Right forelimb (tissue), 1 donor: ENCODE measurements at places on chromosomes 3 and 15.

GRCh38 chr3:194180570-194180969, 44.6 kb downstream of the HES1 start:
- no peak for DNase-seq

- no peak for DNase-seq
Observed at GRCh38 chr3:27208961-27209616, 160.1 kb downstream of the NEK10 start.

DNA sequence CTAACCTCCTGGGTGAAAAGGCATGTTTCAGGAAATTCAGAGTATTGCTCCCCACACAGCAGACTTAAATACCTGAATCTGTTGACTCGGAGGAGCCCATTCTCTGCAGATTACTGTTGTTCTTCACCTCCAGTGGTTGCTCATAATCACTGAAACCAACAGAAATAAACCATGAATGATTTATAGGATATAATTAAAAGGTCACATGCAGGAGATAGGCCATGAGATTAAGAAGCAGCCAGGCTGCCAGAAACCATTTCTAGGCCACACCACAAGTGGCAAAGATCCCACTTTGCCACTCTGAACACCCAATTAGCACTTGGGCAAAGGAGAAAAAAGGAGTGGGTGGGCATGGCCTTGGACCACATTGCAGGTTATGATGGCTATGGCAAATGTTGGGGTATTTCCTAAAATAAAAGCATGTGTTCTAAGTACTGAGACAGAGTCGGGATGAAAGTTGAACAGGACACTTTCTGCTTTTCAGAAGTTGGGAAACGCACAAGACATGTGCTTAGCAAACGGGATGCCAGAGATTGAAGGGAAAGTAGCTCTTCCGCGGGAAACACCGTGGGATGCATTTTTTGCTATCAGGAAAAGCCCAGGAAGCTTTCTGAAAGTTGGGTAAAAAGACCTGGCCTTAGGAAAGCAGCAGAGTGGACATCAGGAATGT, 1.5 kb downstream of the CDC25A start:
- DNase-seq = no peak

DNA sequence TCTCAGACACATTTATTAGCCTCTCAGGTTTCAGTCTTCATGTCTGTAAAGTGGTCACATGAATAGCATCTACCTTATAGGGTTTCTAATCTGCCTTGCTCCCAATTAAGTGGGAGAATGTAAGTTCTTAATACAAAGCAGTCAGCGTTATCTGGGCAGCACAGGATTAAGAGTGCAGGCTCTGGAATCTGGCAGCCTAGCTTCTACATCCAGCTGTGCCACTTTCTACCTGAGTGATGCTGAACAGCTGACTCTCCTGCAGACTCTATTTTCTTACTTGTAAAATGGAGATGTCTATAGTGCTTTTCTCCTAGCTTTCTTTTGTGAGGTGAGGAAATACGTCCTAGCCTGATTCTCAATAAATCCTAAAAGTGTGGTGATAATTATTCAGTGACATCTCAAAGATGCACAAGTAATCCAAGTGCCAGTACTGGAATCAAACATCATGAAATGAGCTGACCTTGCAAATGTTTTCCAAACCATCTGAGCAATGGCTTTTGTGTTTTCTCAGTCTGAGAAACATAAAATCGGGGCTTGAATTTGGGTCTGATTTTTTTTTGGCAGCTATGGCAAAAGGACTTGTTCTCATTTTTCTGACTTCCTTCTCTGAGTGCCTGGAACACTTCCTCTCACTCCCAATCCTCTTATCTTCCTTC, 232.2 kb upstream of the FEZF2 start:
- DNase-seq = no peak

DNA sequence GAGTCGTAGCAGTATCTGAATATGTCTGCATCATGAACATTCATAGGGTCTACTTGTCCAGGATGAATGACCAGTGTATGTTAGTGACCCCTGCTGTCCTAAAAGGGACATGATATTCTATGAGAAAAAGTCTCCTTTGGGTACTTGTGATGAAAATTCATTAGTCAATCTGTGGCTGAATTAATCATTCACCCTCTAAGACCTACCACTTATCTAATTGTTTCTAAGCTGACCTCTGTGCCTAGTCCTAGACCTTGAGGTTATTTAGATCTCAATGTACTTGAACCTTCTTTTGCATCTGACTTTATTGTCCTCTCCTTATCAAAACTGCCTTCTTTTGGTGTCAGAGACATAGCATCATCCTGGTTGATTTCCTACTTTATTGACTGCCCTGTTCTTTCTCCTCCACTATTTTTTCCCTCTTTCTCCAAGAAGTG, 799.3 kb downstream of the DIPK2A start:
- DNase-seq = no peak

- no peak for DNase-seq
Observed at GRCh38 chr3:76826861-76827260, 213.0 kb upstream of the ROBO2 start.

GRCh38 chr3:155334914-155335723, 41.6 kb upstream of the STRIT1 start:
- no peak for DNase-seq

DNA sequence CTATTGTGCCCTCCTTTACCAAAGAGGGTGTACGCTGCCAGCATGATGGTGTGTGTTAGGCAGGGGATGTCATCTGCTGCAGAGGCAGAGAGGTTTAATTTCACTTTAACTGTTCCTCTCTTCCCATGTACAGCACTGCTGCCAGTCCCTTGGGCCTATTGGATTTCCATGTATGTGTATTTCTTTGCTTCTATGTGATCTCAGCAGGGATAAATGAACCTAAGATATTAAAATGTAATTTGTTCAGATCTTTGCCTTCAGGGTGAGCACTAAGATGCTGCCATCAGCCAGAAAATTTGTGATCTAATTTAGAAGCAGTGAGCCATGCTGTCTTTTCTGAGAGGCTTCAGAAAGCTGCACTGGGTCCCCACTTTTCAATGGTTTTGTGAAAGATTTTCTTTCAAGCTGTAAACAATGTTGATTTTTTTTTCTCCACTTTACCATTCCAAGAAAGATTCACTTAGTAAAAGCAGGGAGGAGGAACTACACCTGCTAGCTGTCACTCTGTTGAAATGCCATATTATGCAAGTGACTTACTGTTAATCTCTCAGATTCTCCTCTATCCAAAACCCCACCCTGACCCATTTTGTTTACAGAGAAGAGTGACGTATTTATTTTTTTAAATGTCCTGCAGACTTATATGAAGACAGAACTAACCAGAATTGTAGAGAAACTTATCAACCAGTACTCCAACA, 261.9 kb downstream of the TBL1XR1 start:
- DNase-seq = no peak

- no peak for DNase-seq
Observed at GRCh38 chr3:49151610-49152009, 14.5 kb downstream of the CCDC71 start.

- no peak for DNase-seq
Observed at GRCh38 chr3:129384594-129385323, 43.7 kb downstream of the EFCAB12 start.

DNA sequence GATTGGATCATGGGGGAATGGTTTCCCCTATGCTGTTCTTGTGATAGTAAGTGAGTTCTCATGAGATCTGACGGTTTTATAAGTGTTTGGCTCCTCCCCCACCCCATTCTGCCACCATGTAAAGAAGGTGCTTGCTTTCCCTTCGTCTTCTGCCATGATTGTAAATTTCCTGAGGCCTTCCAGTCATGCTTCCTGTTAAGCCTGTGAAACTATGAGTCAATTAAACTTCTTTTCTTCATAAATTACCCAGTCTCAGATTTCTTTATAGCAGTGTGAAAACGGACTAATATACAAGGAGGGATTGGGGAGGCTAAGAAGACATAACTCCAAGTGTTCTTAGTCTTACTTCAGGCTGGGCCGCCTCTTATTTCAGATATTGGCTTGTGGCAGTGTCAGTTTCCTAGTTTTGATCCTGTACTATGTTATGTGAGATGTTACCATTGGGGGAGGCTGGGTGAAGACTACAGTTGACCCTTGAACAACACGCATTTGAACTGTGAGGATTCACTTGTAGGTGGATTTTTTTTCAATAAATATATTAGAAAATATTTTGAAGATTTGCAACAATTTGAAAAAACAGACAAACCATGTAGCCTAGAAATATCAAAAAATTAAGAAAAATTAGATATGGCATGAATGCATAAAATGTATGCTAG, 44.9 kb downstream of the NMD3 start:
- no peak for DNase-seq

DNA sequence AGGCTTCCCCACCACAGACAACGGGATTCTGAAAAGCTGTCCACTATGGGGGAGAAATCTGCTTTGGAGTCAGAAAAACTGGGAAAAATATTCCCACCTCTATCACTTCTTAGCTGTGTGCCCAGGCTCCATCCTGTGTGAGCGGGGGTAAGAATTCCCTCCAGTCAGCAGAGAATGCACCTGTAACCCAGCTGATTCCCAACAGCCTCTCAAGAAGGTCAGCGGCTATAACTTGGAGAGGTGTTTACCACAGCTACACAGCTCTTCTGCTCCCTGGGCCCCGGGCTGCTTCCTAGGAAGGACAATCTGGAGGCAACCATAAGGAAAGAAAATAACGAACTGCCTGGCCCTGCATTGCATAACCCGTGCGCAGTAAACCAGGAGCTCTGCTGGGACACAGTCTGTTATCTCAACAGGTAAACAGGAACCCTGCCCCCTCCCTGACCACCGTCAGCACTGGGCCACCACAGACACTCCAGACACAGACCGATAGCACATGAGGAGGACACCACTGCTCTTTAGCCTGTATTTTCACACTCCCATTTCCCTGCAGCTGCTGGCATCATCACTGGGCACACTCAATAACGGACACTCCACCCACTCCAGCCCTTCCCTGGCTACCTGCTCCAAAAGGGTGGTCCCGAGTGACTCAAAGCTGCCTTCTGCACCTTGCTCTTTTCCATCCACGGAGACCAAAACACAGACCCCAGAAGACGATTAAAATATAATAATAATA, 2.1 kb downstream of the RAB43 start:
- DNase-seq = no peak

DNA sequence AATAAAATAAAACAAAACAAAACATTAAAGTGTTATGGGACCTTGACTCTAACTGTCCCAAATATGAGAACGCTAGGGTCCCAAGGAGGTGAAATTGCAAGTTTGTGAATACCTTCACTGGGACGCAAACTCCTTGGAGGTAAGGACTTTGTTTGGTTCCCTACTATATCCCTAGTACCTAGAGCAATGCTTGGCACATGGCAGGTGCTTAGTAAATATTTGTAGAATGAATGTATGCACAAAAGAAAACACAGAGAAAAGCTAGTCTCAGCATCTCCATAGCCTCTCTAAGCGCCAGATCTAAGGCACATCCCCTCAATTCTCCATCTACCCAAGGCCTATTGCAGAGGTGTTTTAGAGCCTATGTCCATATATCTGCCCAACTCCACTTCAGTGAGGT, 30.5 kb downstream of the GPR176 start:
- DNase-seq = no peak

DNA sequence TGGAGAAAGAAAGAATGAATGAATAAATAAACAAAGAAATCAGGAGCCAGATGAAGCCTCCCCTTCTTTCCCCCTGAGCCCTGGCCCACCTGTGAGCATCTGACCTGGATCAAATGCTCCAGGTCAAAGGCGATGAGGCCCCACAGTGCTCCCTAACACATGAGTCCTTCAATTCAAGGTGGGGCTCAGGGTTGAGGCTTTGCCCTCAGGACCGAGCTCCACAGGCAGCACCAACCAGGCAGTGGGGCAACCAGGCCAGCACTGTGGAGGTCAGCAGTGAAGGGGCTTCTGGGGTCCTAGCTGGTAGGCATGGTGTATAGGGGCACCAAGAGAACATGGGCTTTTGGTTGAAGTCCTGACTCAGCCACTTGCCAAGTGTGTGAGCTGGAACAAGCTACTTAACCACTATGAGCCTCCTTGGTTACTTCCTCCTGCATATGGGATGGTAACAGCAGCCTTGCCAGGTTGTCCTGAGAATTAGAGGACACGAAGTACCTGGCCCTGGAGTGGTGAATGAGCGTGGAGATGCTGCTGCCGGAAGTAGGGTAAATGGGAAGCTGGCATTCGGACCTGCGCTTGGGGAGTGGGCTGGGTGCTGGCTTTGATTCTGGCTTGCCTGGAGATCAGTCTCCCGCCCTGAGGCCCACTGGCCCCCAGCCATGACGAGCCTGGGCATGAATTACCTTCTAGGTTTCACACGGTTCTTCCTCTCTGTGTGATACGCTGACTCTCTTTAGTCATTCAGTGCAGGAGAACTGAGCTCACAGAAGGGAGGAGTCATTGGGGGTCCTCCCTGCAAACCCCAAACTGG, 10.0 kb upstream of the PAQR5 start:
- DNase-seq = no peak

DNA sequence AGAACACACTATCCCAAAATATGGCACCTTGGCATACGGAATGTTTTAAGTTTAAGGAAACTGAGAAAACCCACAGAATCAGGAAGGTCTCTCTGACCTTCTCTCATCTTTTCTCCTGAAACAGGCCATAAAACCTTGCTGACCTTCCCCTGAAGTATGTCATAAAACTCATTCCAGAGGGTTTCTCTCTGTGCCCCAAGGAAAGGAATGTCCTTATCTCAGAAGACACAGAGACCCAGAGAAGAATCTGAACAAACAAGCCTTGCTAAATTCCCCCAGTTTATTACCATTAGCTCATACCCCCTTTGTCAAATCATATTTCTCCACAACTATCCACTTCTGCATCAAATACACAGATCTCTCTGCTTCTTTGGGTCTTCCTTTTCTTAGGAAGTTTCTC, 603.1 kb downstream of the MCTP2 start:
- DNase-seq = no peak

- DNase-seq = no peak
Observed at GRCh38 chr15:76151599-76151974, 91.8 kb downstream of the TMEM266 start.

GRCh38 chr15:75738014-75738646, 25.5 kb upstream of the CSPG4 start:
- peak; percentile 57 for DNase-seq

- DNase-seq = no peak
Observed at GRCh38 chr3:169953462-169954141, 13.0 kb upstream of the SEC62 start.

- no peak for DNase-seq
Observed at GRCh38 chr3:173013219-173013832, 127.7 kb downstream of the SPATA16 start.
